ENCODE measurements at places on chromosomes 4 and X.

DNA sequence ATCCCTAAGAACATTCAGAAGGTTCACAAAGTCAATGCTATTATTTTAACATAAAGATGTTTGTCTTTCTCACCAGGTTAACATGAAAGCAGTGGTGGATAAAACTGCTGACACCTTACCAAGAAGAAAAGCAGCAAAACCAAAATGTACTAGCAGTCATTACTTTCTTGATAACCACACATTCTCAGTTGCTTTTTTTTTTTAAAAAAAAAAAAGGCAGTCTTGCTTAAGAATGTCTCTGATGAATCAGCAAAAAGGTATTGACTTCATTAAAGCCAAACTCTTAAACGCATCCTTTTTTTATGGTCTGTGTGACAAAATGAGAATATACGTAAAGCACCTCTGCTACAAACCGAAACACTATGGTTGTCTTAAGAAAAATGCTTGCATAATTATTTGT lies 31.9 kb downstream of the CDKL2 start:
- DNase-seq, result no peak

- DNase-seq, result no peak
Measured at GRCh38 chr4:6029254-6029653, 11.0 kb upstream of the C4orf50 start.

GRCh38 chr4:67549123-67549522 lies 3.8 kb upstream of the CENPC start:
- DNase-seq, result no peak

DNA sequence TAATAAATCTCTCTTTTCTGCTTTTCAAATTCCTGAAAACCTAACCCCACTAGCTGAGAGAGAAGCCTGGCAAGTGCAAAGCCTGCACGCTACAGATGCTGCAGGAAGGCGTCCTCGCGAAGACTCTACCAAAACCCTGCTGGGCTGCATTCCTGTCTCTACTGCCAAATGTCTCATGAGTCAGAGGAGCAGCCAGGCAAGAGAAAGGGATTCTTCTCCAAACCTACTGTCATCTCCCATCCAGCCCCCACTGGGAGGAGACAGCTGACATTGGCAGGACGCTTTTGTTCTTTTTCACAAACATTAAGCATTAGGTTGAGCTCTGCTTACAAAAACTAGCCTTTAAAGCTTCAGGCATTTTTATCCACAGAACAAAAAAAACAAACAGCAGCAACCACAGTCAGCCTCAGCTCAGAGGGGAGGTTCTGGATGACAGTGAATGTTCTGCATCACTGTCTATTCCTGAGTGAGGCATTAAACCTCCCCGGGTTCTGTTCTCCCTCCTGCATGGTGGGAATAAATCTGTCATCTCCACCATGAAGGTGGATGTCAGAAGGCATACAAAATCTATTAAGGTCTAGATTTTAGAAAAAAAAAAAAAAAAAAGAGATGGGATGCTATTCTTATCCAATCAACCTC lies 18.0 kb downstream of the CRMP1 start:
- no peak for DNase-seq

GRCh38 chr4:81704461-81704860 lies 232.8 kb upstream of the RASGEF1B start:
- no peak for DNase-seq

- DNase-seq, result no peak
Measured at GRCh38 chr4:109233570-109233969, 68.9 kb downstream of the COL25A1 start.

GRCh38 chrX:107470971-107471370 lies 21.5 kb downstream of the FRMPD3 start:
- DNase-seq, result no peak

DNA sequence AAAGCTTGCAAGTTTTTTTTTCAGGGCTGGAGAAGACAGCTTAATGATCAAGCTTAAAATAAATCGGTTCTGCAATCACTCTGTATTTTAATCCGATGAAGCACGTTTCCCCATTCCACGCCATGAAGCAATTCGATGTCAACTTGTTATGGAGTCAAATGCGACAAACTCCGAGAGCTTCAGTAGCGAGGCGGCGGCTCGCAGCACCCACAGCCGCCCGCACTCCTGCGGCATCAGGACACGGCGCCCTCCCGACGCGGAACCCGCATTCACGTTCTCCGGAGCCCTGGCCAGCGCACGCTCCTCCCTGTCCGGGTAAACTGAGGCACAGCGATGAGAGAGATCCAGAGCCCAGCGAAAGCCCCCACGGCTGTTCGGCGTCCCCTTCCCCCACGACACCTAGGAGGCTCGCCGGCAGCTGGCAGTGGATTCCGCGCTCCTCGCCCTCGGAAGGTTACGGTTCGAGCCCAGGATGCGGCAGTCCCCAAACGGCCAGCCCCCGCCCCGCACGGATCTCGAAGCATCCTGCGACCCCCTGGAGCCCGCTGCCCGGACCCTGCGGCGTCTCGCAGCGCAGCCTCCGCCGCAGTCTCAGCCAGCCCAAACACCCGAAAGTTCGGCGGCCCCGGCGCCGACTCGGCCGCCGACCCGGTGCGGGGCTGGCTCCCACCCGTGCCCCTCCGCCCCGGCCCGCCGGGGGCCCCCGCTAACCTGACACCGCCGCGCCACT lies 507 bp downstream of the MFAP3L start:
- DNase-seq, result no peak

DNA sequence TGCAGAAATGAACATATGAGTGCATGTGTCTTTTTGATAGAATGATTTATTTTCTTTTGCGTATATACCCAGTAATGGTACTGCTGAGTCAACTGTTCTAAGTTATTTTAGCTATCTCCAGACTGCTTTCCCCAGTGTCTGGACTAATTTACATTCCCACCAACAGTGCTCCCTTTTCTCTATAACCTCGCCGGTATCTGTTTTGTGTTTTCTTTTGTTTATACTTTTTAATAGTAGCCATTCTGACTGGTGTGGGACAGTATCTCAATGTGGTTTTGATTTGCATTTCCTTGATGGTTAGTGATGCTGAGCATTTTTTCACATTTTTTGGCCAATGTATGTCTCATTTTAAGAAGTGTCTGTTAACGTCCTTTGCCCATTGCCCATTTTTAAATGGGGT lies 218.6 kb upstream of the KCNIP4 start:
- no peak for DNase-seq

- DNase-seq, result no peak
Measured at GRCh38 chr4:86220121-86220520, 139.7 kb downstream of the MAPK10 start.

DNA sequence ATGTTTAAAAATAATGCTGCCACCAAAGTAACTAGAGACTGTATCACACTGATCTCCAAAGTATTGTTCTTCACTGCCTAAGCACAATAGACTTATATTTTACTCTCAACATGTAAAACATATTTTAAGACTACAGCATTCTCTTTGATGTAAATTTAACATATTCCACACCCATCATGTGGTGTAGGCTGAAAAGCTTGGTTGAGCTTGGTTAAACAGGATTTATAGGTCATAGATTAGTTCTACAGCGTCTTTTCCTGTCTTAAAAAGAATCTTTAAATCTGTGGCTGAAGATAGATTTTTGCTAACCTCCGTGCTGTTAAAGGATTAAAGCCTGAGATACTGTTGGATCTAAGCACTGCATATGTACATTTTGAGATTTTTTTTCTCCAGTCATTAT lies 379.9 kb downstream of the SH2D1A start:
- no peak for DNase-seq

GRCh38 chr4:15809058-15809457 lies 30.9 kb downstream of the CD38 start:
- no peak for DNase-seq
